ENCODE measurements at places on chromosomes 1 and 21.

GRCh38 chr1:217528271-217528670 is 102.6 kb downstream of the GPATCH2 start:
- no peak for DNase-seq

- no peak for DNase-seq
Measured at GRCh38 chr1:235997931-235998330, 67.0 kb downstream of the NID1 start.

- no peak for DNase-seq
Measured at GRCh38 chr1:150843474-150843873, 32.9 kb downstream of the ARNT start.

DNA sequence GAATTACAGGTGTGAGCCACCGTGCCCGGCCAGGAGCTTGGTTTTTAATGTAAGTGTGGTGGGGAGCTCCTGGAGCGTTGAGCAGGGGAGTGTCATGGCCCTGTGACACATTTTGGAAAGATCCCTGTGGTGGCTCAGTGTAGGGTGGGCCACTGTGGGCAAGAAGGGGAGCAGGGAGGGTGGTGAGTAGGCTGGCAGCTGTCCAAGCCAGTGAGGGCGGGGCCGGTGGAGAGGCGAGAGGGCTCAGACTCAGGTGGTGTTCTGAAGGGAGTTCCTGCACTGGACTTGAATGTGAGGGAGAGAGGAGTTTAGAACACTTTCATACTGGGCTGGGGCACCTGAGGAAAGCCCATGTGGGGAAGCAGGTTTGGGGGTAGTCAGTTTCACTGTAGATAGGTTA is 3.1 kb upstream of the EVA1B start:
- no peak for DNase-seq

Data from stimulated activated CD4-positive, alpha-beta T cell treated with anti-CD3 and anti-CD28 coated beads, TNF-alpha, amount 100 ng/mL, for 1 hour (primary cell).